ENCODE measurements at places on chromosomes 11 and 22. TPM values are rescaled to one million over a fixed set of nuclear protein-coding genes. Genes with fewer than 3 reads are reported as not detected.

The GATD1 gene
- 26.1 TPM for total RNA-seq

The SLC22A8 gene
- not detected for total RNA-seq

The NRGN gene
- total RNA-seq, result 0.20 TPM

The KCNQ1OT1 gene
- 3.9 TPM for total RNA-seq

The C11orf42 gene
- not detected for total RNA-seq

The BTG4 gene
- not detected for total RNA-seq

The TECTA gene
- 0.43 TPM for total RNA-seq

The GLYATL1 gene
- 0.13 TPM for total RNA-seq

The OR4D5 gene
- not detected for total RNA-seq

Data from smooth muscle cell of the pulmonary artery (primary cell).